ENCODE measurements at places on chromosomes 2 and 18. TPM values are rescaled to one million over a fixed set of nuclear protein-coding genes. Genes with fewer than 3 reads are reported as not detected.

The FARP2 gene
- polyA plus RNA-seq, result 54.6 TPM

The ALPP gene
- polyA plus RNA-seq, result not detected

The SLC23A3 gene
- 17.3 TPM for polyA plus RNA-seq

The FAHD2B gene
- 22.0 TPM for polyA plus RNA-seq

The CHRNA1 gene
- polyA plus RNA-seq, result 4.7 TPM

The TMEM247 gene
- not detected for polyA plus RNA-seq

The MGAT4A gene
- polyA plus RNA-seq, result 31.6 TPM

The MRPS9 gene
- polyA plus RNA-seq, result 59.4 TPM

The PIGN gene
- polyA plus RNA-seq, result 38.2 TPM

The C2orf81 gene
- 5.0 TPM for polyA plus RNA-seq

The SPDYA gene
- 2.2 TPM for polyA plus RNA-seq

The HSPD1 gene
- polyA plus RNA-seq, result 632 TPM

DNA sequence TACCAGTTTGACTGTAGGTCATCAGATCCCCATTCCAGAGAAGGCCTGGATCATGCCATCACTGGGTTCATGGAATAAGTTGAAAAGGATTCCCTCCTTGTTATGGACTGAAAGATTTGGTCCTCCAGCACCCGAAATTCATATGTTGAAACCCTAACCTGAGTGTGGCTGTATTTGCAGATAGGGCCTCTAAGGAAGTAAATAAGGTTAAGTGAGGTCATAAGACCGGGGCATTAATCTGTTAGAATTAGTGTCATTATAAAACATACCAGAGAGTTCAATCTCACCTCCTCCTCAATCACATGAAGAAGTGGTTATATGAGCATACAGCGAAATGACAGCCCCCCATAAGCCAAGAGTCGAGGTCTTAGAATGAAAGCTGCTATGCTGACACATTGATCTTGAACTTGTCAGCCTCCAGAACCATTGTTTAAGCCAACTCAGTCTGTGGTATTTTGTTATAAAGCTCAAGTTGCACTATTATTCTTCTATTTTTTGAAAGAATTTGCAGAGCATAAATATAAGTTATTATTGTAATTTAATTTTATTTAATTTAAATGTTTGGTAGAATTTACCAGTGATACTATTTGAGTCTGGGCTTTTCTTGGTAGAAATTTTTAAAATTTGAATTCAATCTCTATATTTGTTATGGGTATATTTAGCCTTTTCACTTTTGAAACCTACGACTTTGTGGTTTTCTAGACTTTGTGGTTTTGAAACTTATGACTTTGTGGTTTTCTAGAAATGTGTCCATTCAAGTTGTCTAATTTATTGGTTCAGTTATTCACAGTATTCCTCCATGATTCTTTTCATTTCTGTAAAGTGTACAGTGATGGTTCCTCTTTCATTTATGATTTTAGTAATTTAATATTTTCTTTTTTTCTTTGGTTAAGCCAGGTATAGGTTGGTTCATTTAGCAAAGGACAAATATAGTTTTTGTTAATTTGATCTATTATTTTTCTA is 1206.7 kb upstream of the CDH2 start:
- DNase-seq, result no peak

GRCh38 chr2:23843051-23843976 is 83.6 kb downstream of the ATAD2B start:
- DNase-seq, result no peak

- DNase-seq, result no peak
These were observed 128.2 kb upstream of the GLI2 start for GRCh38 chr2:120607506-120607905.

DNA sequence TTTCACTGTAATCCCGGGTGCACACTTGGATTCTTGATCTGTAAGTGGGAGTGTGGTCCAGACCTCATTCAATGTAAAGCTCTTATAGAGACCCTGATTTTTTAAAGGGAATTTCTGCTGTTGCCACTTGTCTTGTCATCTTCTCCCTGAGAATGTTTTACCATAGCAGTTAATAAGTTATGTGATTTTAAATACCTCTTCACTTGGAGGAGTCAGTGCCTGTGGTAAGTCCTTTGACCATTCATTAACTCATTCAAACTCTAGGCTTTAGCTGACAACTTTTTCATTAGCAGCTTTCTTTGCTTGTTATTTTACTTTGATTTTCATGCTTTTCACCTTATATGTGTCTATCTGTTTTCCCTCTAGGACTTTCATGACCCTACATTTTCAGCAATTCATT is 51.3 kb downstream of the FMNL2 start:
- no peak for DNase-seq

GRCh38 chr2:222703886-222704285 is 32.4 kb downstream of the MOGAT1 start:
- no peak for DNase-seq

DNA sequence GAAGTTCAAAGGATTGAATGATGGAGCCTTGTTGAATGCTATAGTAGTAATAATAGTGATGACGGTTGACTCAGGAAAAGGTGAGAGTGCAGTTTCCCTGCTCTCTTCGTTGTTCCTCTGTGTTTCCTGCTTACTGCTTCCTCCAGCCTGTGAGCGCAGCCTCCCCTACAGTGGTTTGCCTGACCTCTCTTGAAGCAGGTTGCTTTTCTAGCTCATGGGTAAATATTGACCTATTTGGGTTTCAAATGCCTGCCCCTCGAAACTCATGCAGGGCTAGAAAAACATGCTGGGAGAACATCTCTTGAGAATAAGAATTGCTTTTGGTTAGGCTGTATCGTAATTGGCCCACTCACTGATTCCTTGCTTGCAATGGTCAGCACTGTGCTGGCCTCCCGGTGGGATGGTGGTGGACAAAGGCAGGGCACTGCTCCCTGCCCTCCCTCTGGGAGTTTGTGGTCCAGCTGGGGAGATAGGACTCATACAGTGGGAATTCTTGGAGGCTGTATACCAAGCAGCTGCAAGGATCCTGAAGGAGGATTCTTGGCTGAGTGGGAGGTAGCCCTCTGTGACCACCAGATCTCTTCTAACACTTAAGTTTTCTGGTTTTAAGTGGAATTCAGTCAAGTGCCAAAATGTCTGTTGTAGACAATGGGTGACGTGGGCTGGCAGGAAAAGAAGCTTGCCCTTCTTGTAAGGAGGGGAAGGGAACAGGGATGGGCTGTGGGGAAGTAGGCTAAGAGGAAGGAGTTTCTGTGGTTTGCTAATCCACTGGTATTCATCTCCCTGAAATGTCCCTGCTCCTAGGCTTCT is 5.4 kb upstream of the RNF181 start:
- DNase-seq, result no peak

DNA sequence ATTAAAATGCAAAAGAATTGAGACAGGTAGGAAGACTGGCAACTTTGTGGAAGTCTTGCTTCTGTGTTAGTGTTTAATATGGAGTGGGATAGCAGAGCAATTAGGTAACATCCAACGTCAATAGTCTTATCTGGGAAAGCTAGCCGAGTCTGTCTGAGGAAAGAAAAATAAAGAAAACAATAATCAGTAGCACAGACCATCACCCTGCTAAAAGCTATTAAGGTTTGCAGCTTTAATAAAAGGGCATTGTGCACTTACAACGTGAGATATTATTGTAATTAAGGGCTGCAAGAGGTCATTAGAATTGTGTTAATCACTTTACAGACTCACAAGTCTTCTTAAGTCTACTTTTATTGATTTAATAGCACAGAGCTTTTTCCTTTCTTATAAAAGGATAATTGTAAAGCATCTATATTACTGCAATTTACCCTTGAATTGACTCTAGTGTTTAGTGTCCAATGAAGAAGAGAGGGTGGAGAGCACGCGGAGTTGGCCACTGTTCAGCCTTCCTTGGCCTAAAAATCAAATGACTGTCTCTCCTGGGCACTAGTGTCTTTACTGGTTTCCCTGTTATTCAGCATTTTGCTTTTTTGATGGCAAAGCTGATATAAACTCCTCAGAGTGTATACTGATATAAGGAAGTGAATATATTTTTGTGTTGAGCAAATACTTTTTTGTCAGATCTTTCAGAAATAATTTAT is 2.0 kb downstream of the CDH7 start:
- DNase-seq, result no peak

DNA sequence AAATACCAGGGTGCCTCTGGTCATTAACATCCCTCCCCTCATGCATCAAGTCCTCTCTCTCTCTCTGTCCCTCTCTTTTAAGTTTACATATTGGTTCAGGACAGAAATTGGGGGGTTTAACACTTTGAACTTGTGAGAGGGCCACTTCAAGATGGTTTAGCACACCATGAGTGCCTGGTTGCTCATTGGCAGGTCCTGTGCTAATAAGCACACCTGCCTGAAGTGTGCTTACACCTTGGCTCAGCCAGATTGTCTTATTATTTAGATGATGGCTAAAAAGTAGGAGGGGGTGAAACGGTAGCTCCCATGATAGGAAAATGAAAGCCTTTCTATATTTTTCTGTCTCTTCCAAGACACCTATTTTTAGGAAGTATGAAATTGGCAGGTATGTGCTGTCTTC is 205.8 kb downstream of the ARL6IP6 start:
- DNase-seq, result no peak

GRCh38 chr18:53883771-53884170 is 340.7 kb downstream of the MBD2 start:
- no peak for DNase-seq

DNA sequence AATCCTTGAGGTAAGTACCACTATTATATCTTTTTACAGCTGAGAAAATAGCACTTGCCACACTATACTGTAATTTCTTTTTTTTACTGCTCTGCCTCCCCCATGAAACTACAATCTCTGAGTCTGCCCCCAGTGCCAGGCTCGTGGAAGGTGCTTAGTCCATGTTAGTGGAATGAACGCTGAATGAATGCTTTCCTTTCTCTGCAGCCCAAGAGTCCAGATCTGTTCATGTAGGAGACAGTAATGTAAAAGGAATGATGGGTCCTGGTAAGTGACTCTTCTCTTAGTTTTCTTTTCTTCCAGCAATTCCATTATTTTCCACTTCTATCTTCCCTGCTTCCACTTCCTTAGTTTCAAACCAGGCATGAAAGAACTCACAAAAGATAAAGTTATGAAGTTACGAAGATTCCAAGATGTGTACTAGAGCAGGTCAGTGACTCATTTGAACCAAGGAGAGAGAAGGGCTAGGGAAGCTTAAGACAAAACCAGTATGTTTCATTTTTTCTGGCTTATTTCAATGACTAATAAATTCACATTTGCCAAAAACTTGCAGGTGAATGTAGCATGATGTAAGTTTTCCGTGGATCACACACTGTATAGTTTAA is 46.0 kb downstream of the ARHGEF33 start:
- no peak for DNase-seq

GRCh38 chr2:187446711-187447110 is 1.3 kb downstream of the CALCRL start:
- no peak for DNase-seq

DNA sequence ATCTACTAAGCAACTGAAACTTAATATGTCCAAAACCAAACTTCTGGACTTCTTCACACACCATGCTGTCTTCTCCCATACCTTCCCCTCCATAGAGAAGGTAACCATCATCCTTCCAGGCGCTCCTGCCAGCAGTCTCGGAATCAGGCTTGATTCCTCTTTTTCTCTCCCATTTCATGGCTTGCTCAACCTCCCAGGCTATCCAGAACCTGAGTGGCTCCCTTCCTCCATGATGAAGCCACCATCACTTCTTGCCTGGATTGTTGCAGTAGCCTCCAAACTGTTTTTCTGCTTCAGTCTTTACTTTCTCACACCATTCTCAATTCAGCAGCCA is 40.1 kb upstream of the NDUFV2 start:
- no peak for DNase-seq

GRCh38 chr2:154189953-154190352 is 318.2 kb downstream of the GALNT13 start:
- DNase-seq, result no peak

DNA sequence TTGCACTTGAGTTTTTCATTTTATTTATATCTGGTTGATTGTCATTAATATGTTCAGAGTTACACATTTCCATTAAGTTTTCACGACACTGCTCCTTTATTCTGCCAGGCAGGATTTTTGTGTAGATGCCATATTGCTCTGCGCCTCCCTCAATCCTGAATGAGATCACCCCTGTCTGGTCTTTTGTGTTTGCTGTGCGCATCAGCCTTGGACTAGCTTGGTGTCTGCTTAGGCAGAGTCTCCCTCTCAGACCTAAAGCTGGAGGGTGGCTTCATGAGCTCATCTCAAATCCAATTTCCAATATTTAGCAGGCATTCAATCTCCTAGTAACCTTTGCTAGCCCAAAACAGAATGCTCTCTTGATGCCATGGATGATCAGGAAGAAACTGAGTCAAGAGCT is 137.4 kb downstream of the SMAD7 start:
- DNase-seq, result no peak

GRCh38 chr2:201515573-201516246 is 64.2 kb downstream of the STRADB start:
- DNase-seq, result no peak

DNA sequence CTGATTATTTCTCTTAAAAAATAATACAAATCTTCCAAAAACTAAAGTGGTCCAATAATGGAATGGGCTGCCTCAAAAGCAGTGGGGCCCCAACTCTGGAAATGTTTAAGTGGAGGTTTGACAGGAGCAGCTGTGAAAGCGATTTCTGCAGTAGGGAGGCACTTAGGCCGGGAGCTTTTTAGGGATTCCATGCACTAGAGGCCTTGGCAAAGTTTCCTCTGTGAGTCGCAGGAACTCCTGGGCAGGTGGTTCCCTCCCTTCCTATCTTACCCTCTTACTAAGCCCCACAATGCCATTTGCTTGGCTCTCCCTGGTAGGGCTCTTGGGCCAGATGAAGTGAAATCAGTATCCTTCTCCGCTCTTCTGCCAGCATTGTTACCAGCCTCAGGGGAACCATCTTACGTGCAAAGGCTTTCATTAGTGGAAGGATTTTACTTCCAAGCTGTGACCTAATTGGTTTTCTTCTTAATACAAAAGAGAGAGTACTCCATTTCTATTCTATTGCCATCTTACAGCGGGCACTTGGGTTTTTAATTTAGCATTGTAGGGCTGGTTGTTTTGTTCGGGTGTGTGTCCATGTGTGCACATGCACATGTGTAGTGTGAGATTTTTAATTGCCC is 34.3 kb upstream of the C18orf32 start:
- no peak for DNase-seq

DNA sequence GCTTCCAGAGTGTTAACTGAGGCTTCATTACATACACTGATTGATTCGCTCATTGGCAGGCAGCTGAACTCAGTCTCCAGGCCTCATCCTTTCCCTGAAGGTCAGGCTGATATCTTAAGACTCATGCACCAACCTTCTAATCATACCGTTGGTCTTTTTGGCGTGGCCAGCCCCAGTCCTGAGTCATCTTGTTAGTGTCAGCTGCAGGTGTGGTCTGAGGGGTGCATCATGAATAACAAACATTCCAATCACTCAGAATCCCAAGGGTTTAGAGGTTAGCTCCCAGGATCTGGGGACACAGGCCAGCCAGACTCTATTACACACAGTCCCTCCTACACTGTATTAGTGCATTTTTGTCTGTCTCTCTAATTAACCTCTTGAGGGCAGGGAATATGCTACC is 271.5 kb downstream of the HRH4 start:
- DNase-seq, result no peak

DNA sequence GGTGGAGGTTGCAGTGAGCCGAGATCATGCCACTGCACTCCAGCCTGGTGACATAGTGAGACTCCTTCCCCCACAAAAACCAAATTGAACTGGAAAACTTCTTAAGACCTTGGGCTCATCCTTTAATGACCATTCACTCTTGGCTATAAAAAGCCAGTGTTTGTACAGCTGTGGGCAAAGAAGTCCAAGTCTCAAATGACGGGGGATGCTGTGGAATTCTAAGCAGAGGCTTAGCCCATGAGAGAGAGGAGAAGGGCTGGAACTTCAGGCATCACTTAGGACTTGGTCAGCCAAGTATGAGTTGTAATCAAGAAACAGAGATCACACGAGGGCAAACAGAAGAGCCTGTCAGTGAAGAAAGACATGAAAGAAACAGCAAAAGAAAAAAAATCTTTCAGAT is 79.3 kb upstream of the POU3F3 start:
- DNase-seq, result no peak

Measured in right renal pelvis (tissue), 4 donors.